Stimulated activated CD4-positive, alpha-beta T cell treated with anti-CD3 and anti-CD28 coated beads, TNF-alpha, amount 100 ng/mL, for 1 hour (primary cell): ENCODE measurements at places on chromosomes 11 and 22.

DNA sequence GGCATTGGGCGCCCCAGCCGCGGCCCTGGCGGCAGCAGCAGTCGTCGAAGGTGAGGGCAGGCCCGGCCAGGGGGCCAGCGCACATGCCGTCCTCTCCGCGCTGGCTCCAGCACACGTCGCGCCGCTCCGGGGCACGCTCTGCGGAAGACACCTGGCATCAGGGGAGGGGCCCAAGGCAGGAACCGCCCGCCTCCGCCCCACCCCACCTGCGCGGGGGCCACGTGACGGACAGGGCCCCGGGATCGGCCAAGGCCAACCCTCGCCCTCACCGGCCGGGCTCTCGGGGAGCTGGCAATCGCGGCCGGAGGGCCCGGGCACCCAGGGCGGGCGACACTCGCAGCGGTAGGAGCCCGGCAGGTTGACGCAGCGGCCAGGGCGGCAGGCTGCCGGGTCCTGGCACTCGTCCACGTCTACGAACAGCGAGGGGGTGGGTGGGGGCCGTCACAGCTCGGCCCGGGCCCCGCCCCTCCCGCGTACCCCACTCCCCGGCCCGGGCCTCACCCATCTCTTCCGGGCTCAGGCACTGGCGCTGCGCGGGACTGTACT is 14.9 kb downstream of the SCYL1 start:
- no peak for DNase-seq

GRCh38 chr11:9529334-9529650 is 44.2 kb upstream of the WEE1 start:
- no peak for DNase-seq

DNA sequence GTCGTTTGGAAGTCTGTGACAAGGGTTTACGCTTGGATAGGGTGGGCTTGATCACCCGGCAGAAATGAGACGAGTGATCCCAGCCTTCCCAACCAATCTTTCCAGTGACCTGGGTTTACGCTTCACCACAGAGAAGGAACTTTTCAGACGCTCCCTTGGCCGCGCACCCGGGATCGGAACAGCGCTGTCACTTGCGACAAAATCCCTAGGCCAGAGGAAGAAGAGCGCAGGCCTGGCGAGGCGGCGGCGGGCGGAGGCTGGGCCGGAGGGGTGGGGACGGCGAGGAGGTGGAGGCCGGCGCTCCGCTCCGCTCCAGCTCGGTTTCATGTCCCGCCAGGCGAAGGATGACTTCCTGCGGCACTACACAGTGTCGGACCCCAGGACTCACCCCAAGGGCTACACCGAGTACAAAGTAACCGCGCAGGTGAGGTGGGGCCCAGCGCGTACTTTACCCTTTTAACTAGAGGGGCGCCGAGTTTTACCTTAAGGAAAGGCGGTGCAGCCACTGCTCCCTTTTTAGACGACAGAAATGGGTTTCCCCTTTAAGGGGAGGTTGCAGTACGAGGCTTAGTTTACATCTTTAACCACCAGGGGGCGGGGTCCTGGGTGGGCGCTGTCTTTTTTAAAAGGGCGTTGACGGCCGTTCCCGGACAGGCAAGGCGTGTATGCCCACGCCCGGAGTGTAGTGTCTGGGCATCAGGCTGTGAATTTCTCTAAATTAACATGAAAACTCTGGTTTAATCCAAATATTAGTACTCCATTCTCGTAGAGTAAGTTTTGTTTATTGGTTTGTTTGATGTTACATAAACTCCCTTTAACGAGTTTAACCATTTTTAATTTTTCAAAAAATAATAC is at the start of gene SNX15:
SNX15 (plus strand) TSS at position 227 of the 855 bp plus-strand sequence; CDS start at position 326, 99 bp downstream.
- peak; percentile 68 for DNase-seq

- no peak for DNase-seq
Measured at GRCh38 chr11:58739725-58740430, 8.1 kb upstream of the GLYAT start.

DNA sequence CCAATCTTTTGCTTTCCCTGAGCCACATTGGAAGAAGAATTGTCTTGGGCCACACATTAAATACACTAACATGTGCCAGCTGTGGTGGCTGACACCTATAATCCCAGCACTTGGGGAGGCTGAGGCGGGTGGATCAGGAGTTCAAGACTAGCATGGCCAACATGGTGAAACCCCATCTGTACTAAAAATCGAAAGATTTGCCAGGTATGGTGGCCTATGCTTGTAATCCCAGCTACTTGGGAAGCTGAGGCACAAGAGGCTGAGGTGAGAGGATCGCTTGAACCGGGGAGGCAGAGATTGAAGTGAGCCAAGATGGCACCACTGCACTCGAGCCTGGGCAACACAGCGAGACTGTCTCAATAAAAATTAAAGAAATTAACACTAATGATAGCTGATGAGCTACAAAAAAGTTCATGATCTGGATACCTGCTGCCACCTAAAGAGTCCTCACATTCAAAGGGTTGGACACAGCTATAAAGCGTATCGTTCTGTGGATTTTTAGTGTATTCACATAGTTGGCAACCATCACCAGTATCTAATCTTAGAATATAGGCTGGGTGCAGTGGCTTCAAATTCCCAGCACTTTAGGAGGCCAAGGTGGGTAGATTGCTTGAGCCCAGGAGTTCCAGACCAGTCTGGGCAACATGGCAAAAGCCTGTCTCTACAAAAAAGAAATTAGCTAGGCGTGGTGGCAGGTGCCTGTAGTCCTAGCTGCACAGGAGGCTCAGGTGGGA is 3.4 kb upstream of the LDHC start:
- no peak for DNase-seq

DNA sequence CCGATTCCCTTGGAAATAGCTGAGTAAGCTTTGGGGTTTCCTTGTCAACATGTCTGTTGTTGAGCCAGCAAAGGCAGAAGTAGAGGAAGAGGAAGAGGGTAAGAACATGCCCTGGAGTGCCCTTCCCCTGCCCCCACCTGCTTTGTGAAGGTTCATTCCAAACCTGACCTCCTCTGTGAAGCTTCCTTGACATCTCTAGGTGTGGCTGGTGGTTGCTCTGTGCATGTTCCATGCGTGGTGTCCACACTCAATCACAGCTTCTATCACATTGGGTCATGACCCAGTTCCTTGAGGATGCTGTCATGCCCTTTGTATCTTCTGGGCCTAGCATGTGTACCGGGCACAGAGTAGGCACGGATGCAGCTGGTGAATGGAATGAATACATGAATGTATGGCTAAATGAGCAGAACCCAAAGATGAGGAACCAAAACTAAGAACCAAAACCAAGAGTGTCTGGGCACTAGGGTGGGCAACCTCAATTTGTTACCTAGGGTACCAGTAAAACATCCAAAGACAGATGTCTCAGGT is 23.7 kb upstream of the FXYD6 start:
- no peak for DNase-seq

- DNase-seq: no peak
Measured at GRCh38 chr11:75589933-75590332, 27.9 kb downstream of the SERPINH1 start.

GRCh38 chr11:123740787-123741158 is 687 bp downstream of the ZNF202 start:
- DNase-seq: no peak

GRCh38 chr11:70531281-70532065 is 133.1 kb downstream of the CTTN start:
- no peak for DNase-seq

- DNase-seq: no peak
Measured at GRCh38 chr11:68090706-68091105, 30.5 kb downstream of the CHKA start.

- DNase-seq: no peak
Measured at GRCh38 chr11:72278905-72279304, 34.9 kb upstream of the PHOX2A start.

DNA sequence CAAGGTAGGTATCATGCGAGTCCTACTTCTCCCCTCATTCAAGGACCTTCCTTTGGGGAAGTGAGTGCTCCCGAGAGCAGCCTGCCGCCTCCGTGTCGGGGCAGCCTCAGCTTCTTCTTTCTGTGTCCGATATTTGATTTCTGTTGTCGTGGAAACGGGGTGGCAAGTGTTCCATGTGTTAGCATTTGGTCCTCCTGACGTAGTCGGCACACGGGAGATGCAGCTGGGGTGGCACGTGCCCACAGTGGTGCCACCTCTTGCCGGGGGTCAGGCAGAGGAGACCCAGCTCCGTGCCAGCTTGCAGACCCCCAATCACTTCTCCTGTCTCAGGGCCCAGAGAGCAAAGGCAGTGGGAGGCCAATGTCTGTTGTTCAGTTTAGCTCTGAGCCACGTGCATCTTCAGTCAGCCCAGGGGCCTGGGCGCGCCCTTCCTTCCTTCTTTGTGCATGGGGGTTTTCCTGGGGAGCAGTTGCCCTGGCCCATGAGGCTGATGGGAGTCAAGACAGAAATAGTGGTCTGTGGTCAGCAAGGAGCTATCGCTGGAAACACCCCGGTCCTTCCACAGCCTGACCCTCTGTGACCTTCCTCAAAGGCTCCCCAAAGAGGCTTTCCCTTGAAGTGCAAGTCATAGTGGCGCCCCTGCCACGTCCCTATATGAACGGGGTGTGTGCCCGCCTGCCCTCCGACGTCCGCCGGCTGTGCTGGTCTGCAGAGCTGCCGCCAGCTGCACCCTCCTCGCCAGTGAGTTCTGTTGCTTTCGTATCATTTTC is 44.5 kb downstream of the PARVB start:
- DNase-seq: no peak

DNA sequence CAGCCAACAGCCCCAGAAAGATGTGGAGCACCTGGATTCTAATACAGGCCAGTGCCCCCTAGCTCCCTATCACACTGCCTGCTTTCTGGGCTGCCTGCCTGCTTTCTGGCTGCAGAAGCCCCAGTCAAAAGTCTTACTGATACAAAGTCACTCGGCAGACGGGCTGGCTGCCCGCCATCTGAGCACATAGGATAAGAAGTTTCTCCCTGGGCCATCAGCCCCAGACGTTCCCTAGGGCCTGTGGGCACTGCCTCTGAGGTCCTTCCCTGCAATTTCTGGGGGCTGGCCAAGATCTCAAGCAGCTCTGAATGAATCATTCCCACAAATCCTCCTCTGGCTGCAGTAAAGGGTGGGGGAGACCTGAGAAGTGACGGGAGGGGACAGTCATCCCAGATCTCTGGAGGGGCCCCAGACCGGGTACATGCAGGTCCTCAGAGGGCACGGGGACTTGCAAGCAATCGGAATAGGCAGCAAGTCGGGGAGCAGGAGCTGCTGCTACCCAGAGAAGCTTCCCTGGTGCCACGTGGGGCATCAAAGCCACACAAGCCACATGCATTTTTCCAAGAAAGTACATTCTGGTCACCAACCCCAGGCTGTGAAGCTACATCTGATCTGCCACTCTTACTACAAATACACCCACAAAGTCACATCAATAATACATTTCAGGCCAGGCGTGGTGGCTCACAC is 4.7 kb downstream of the TPST2 start:
- no peak for DNase-seq

DNA sequence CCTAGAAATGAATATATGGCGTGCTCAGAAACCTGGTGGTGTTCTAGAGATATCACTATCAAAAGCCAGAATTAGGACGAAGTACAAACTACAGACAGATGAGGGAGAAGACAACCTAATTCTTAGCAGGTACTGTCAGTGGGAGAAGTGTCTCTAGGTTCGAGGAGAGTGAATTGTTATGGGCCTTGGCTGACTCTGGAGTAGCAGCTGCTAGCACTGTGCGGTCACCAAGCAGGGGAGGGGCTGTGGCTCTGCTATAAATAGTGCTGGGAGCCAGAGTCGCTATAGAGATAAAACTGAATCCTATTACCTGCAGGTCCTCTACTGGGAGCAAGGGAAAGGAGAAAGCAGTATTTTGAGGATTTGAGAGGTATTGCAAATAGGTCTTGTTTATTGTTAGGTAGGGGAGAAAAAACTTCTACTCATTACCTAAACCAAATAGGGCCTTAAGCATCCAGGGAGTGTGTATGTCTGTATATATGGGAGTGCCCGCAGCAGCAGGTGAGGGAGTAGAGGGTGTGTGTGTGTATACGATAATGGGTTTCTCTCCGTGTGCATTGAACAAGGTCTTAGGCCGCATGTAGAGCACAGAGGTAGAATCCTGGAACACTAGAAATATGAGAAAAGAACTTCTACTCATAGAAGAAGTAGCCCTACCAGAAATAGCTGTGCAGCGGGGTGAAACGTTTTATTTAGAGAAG is 2.2 kb downstream of the MADD start:
- DNase-seq: no peak

GRCh38 chr11:134037046-134037908 is 31.6 kb upstream of the JAM3 start:
- DNase-seq: peak; percentile 24

DNA sequence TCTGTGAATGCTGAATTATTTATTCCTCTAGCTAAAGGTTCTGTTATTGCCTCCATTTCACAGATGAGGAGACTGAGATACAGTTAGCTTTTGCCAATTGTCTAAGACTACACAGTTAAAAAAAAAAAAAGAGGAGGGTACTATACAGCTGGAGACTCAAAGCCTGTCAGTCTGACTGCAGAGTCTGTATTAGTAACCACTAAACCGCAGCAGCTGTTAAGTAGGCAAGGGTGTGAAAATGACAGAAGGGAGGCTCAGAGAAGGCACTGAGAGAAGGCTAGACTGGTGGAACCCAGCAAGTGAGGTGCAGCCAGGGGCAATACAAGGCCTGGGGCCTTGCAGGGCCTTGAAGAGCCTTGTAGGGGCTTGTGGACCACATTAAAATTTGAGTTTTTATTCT is 181.2 kb downstream of the CSNK2A3 start:
- no peak for DNase-seq

DNA sequence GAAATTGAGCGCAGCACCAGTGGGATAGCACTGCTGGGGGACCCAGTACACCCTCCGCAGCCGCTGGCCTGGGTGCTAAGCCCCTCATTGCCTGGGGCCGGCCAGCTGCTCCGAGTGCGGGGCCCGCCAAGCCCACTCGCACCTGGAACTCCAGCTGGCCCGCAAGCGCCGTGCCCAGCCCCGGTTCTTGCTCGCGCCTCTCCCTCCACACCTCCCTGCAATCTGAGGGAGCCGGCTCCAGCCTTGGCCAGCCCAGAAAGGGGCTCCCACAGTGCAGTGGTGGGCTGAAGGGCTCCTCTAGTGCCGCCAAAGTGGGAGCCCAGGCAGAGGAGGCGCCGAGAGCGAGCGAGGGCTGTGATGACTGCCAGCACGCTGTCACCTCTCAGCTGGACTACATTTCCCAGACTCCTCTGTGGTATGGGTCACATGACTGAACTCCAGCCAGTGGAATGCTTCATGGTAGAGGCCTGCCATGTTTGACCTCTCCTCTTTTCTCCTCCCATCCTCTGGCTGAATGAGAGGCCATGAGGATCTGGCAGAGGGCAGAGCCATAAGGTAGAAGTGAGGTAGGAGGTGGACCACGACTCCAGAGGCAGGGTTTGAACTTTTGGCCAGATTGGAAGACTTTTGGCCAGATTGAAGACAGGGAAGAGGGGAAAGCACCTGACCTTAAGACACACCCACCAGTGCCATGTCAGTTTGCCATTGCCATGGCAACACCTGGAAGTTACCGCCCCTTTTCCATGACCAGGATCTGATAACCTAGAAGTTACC is 6.2 kb downstream of the MRGPRD start:
- no peak for DNase-seq

- no peak for DNase-seq
Measured at GRCh38 chr11:109383306-109383705, 38.7 kb upstream of the C11orf87 start.

DNA sequence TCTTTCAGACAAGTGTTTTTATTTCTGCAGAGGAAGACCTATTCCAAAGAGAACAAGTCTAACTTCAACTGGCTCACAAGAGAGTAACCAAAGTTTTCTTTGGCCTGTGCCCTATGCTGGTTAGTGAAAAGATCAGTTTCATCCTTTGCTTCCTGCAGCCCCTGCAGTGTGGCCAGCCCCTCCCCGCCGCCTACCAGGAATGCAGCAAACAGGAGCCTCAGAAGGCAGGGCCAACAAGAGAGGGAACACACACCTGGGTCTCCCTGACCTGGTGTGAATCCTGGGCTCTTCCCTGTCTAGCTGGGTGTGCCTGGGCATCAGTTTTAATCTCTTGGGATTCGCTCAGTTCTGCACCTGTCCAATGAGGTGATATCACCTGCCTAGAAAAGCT is 21.5 kb upstream of the SCARF2 start:
- DNase-seq: no peak
